ENCODE measurements at places on chromosomes 13 and 19. TPM values are rescaled to one million over a fixed set of nuclear protein-coding genes. Genes with fewer than 3 reads are reported as not detected.

The TBXA2R gene
- 0.42 TPM for total RNA-seq

The SBNO2 gene
- 97.1 TPM for total RNA-seq

The MYPOP gene
- total RNA-seq, result 5.5 TPM

The ZNF541 gene
- not detected for total RNA-seq

The ATP8A2 gene
- 0.38 TPM for total RNA-seq

The ATXN8OS gene
- total RNA-seq, result not detected

The NCAN gene
- total RNA-seq, result not detected

The CEBPA gene
- total RNA-seq, result 1.4 TPM

The FXYD7 gene
- total RNA-seq, result not detected

Data from activated CD4-positive, alpha-beta T cell treated with anti-CD3 and anti-CD28 coated beads, Interleukin-2, amount 10 ng/mL, durations not matched to agents 24 days and 14 days (primary cell).